T-cell (primary cell): ENCODE measurements at places on chromosomes 7 and 10. TPM values are rescaled to one million over a fixed set of nuclear protein-coding genes. Genes with fewer than 3 reads are reported as not detected.

PPP1R3C gene
- 0.19 TPM for total RNA-seq

ZNF786 gene
- total RNA-seq = 18.8 TPM

DNA sequence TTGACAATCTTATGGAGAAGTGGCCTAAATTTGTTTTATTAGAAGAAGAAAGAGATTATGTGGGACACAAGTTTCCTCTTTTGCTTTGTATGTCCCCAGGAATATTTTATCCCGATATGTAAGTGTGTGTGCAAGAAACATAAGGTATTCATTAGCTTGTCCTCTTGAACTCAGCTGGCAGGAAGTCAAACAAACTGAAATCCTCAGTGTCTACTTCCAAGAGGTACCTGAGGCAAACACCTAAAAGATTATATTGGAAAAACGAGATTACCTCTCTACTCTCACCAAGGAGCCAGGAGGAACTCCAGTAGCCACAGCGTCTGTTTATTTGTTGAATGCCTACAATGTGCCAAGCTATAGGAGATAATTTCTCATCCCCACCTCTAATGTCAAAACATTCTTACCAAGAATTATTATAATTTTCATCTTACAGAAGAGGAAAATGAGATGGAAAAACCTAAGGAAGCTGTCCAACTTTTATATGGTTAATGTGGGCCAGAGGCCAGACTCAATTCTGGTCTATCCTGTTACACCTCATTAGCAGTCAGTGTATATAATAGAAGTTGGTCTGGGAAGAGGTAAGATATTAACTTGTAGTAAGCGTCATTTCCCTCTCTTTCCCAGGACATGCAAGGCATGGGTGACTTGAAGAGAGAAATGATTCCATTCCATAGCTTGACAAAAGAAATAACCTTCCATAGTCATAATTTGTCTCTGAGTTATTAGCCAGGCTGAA is 692.7 kb downstream of the MAGI2 start:
- DNase-seq = no peak

- no peak for DNase-seq
Measured at GRCh38 chr10:8073691-8074416, 19.4 kb downstream of the GATA3 start.

DNA sequence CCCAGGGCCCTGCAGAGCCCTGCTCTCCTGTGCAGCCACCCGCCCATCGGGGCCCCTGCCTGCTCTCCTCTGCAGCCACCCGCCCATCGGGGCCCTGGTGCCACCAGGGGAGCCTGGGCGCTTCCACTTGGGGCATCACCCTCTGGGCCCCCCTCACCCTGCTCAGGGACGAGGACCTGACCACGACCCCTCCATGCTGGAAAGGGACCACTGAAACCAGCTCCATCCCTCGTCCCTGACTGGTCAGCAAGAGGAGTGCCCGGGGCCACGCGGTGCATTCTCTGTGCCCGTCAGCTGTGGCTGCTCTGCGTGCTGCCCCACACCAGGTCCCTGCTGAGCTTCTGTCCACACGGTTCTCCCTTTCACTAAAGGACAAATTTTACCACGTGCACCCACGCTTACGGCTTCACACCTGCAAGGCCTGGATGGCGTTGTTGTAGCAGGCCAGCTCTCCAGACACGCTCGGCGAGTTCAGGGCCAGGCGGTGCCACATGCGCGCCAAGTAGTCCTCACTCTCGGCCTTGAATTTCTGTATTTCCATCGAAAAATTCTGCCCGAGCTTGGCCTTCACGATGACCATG is 57.6 kb downstream of the CFAP46 start:
- DNase-seq = no peak

DNA sequence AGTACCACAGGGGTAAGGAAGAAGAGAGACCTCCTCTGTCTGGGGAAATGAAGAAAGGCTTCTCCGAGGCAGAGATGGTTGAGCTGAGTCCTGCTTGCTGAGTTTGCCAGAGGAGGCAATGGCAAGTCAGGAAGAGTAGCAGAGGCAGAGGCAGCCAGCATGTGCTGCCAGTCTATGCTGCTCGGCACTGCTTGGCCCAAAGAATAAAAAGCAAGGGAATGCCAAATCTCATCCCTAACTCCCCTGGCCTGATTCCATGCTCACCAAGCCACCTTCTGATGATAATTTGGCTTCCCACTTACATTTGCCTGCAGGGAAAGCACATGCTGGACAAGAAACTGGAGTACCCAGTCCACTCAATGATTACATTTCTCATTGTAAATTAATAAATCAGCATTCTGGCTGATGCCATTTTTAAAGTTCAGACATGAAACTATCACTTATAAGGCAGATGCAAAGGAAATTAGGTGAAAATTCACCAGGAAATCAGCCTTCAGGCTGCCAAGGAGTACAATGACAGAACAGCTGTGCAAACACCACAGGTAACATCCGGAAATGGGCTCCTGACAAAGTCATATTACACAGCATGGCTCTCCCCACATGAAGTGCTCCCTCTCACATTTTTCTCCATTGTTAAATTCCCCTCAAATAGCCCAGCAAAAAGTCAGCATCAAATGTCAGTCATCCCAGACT is 245.9 kb downstream of the MTERF1 start:
- no peak for DNase-seq

DNA sequence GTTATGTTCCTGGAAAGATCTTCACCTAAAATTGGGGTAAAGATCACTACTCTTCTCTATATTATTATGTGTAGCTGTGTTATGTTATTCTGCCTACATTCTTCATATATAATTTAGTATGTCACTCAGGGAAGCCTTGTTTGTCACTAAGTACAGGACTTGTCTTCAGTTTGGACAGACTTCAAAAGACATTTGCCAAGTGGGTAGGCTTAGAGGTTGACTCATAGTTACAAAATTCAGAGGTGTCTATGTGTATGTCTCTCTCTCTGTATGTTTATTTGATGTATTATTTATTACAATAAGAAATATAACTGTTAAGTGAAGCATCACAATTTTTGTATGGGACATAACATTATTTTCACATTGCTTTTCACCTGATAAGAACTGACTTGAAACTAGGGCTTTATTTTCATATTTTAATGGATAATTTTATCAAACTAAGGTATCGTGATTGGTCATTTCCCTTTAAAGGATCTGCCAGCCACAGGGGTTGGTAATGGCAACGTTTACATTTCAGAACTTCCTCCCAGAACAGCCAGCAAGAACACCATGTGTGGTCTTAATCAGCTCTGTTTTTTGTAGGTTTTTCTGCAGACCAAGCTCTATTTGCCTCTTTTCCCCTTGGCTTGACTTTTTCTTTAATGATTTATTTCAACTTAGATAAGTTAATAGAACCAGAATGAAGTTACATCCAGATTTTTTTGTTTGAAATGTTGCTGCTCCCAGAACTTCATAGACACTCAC is 262.1 kb upstream of the CACNA2D1 start:
- no peak for DNase-seq

GRCh38 chr7:21926448-21926847 is 19.3 kb downstream of the CDCA7L start:
- no peak for DNase-seq

GRCh38 chr10:27783660-27784059 is 38.0 kb upstream of the MKX start:
- DNase-seq = peak; percentile 19

DNA sequence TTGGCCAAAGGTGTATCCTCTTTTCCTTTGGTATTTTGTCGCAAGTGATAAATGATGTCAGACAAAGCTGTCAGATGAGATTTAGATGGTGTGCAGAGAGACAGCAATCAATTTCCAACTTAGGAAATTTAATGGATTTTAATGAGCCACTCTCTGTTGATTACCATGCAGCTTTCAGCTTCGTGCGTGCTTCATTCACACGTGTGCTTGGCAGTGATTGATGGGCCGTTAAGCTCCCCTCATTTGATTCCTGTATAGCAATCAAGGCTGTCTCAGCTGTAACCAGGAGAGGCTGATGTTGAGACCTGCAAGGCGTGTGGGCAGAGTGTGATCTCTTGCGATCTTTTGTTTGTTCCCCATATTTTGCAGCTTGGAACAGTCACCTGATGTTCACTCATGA is 439.6 kb downstream of the CALN1 start:
- no peak for DNase-seq

GRCh38 chr10:6399231-6399741 is 180.8 kb downstream of the PRKCQ start:
- no peak for DNase-seq
